ENCODE measurements at places on chromosomes 4 and X.
A peak's percentile ranks its signal among the peaks of the same experiment; 100 is the strongest.

- DNase-seq = no peak
These were observed 108.0 kb upstream of the ZNF518B start for GRCh38 chr4:10565166-10565780.

DNA sequence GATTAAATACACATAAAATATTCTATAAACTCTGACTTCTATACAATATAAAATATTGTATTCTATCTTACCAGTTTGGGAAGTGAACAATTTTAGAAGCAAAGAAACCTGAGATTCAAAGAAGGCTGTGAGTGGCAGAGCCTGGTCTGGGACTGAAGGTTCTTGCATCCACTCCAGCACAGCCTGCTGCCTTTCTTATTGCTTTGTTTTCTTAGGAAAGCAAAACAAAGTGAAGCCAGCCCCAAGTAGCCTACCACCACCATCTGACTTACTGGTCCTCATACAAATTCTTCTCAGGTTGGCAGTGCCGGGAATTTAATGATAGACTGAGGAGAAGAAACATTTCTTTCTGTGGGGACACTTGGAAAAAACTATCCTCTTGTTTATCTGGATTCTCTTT, 129.7 kb upstream of the SMAD1 start:
- no peak for DNase-seq

DNA sequence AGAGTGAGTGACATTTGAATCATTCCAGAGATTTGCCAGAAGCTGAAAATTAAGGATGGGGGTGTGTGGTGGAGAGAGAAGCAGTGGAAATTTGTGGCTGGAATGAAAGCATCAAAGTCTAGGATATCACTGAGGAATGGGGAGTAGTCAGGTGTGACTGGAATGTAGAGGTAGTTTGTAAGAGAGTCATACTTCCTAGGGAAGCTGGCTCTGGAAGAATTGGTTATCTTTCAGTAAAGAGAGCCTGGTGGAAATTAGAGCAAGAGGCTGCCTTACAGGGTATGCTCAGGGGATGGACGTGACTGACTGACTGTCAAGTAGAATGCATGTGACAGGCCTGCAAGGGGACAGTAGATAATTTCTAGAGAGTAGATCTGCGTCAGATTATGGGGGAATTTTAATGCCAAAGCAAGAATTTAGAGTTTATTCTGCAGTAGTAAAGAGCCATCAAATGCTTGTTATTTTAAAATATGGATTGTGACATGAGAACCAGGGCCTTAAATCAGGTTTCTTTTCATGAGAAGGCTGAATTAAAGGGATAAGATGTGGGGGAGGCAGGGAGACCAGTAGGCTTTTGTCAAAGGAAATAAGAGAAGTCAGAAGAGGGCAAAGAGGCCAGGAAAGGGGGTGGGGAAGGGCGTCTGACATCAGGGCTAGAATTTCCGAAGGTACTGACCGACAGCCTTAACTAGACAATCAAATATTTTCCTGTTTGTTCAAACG, 109.9 kb downstream of the AFF1 start:
- DNase-seq = no peak

- no peak for DNase-seq
These were observed 121.6 kb downstream of the RASL11B start for GRCh38 chr4:52983563-52984303.

DNA sequence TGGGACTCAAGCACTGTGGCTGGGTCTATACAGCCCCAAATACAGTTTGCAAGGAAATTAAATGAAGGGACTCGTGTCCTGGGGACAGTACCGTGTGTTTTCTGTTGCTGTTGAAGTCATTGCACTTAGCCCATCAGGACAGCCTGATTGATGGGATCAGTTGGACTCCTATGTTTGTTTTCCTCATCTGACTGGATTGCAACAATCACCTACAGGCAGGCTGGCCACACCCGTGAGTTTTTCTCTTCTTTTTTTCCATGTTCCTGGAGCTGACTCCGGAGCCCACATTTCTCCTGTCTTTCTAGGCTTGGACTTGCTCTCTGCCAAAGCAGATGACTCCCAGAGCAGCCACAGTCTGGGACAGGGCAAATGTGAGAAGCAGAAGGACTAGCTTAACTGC, 38.1 kb downstream of the RTL9 start:
- no peak for DNase-seq

GRCh38 chr4:125736057-125736456, 421.3 kb downstream of the FAT4 start:
- DNase-seq = no peak

- no peak for DNase-seq
These were observed 15.5 kb upstream of the CYLC1 start for GRCh38 chrX:83845397-83845796.

DNA sequence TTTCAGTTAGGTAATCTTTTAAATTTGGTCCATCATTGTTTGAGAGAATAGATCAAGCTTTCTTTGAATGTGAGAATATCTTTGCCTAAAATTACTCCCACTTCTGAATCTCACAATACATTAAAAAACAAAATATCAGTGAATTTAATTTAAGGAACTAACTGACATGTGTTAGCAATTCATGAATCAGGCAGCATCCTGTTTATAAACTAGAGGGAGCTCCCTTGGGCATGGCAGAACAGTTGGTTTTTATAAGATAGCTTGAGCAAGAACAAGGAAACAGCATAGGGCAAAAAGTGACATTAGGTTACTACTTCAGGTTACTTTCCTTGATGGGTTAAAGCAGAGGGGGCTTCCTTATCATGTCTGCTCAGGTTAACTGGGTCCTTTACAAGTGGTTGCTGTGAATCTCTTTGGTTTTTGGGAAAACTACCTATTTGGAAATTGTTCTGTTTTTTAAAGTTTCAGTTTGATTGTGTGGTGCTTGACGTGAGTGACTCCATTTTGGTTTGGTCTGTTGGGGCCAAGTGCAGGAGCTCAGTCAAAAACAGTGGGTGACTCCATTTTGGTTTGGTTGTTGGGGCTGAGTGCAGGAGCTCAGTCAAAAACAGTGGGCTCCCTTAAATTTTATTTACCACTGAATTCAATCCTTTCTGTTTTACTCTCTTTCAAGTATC, 68.0 kb downstream of the PPEF2 start:
- DNase-seq = no peak

DNA sequence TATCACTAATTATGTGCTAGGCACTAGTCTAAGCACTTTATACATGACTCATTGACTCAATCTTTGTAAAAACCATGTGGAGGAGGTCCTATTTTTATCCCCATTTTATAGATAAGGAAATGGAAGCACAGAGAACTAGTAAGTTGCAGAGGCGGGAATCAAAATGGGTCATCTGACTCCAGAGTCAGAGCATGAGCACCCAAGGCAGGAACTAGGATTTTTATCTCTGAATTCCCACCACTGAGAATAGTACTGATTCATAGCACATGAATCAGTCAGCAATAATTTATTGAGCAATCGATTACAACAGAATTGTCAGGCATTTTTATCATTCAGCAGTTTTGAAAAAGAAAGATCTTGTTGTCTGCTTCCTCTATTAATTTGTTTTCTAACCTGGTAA, 19.3 kb downstream of the SCARB2 start:
- DNase-seq = no peak

DNA sequence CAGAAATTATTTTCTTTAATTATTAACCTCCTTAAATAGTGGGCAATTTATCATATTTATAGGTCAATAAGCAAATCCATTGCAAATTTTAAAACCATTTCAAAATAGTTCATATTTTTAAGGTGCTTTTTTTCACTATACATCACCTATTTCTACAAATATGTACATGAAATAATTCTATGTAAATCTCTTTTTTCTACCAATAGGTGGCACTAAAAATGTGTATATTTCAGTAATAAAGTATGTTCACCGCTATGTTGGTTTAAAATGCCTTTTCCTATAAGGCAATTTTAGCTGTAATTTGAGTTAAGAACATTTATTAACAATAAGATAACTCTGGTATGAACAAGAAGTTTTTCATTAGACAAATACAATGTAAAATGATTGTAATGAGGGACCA, 672.2 kb downstream of the KCTD8 start:
- no peak for DNase-seq

DNA sequence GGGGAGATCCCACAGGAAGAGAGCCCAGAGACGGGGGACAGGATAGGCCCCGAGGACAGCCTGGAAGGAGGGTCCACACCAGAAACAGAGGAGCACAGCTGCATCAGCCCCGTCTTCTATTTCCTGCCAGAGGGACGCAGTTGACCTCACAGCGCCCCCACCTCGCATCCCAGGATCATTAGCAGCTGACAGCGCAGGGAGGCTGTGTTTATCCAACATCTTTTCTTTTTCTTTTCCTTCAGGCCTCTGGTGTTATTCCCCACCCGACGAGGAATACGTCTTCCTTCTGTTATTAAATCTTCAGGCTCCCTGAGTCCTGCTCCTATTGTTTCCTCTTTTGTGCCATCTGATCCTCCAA, 75.4 kb downstream of the DCHS2 start:
- no peak for DNase-seq

DNA sequence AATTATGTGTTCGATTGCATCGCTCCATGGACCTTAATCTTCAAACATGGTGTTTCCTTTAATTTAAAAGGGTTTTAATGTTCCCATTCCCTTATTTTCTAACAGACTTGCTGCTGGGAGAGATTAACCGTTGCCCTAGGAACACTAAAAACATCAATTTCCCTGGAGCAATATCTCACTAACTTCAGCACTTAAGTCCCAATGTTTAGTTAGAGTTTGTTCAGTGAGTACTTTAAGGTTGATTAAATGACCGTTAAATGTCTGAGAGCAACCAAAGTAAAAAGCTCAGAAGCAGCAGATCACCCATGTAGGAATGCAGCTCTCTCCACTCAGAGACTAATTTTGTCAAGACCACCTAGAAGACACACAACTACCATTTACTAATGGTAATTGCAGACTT, 111.2 kb upstream of the PDE5A start:
- DNase-seq = no peak

- no peak for DNase-seq
These were observed 81.3 kb upstream of the LIMCH1 start for GRCh38 chr4:41456559-41457101.

GRCh38 chr4:44522761-44523445, 74.3 kb upstream of the KCTD8 start:
- DNase-seq = no peak

- no peak for DNase-seq
These were observed 32.3 kb upstream of the BBS12 start for GRCh38 chr4:122700178-122700725.

DNA sequence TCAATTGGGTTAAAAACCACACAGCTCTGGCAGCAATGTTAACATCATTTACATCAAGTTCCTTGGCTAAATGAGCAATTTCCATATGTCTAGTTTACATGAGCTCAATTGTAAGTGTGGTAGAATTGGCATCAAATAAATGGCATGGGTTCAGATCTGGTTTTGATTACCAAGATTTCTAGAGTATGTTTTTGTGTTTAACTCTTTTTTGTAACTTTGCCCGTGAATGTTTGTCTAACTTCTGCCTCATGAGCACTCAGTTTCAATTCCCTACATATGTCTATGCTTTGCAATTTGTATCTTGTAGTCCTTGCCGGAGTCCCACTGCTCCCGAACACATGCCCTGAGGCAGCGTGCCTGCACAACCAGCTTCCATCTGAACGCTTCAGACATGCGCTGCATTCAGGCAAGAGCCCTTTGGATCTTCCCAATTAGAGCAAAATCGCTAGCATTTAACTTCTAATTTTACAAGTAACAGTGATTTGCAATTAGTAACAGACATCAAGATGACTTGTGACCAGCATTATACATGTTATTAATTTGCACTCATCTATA, 644.4 kb downstream of the TRIML1 start:
- DNase-seq = no peak

GRCh38 chr4:3311489-3312171, 18.8 kb downstream of the RGS12 start:
- peak; percentile 38 for DNase-seq

DNA sequence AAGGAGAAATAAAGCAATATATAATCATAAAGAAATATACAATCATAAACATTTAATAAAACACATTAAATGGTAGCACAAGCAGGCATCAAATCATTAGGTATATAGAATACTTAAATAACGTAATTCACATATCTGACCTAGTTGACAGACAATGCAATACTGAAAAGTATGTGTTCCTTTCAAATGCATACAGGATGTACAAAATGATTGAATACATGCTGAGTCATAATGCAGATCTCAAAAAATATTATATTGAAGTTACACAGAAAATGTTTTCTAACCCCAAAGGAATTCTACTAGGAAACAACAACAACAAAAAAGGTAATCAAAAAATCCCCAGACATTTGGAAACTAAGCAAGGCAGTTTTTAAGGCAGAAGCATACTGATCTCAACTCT, 1072.0 kb upstream of the INTU start:
- no peak for DNase-seq
